ENCODE measurements at places on chromosomes 7 and 10.
A peak's percentile ranks its signal among the peaks of the same experiment; 100 is the strongest.

- no peak for DNase-seq
Measured at GRCh38 chr10:119602241-119603095, 5.7 kb upstream of the TIAL1 start.

DNA sequence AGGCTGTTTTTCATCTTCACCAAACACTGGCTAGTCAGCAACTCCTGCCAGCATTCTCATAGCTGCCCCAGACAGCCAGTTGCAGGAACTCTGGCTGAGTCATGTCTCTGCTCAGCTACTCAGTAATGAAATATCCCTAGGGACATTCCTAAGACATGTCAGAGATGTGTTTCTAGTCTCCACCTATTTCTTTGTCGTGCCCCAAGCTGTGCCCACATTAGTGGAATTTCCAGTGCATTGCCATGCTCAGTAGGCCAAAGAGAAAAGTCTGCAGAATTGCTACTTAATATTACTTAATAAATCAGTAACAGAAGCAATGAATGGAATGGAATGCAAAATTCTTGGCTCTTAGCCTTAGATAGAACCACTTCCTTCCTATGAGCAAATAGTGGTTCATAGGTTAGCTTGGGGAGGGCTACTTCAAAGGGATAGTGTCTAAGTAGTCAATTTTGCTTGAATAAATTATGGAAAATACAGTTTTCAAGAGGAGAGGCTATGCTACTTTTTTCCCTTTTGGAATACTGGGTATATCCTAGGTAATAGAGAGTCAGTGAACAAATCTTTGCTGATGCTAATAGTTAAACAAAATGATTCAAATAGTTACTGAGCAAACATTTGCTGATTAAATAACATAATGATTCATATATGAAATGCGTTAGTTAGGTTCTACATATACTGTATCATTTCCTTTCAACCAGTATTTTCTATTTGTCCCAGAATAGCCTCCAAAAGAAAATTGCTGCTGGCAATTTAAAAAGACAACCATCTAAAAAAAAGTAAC lies 23.6 kb upstream of the SEMA3C start:
- DNase-seq: peak; percentile 65

- DNase-seq: no peak
Measured at GRCh38 chr10:88207121-88207546, 343.7 kb downstream of the PTEN start.

GRCh38 chr7:87413951-87414793 lies 61.3 kb downstream of the ABCB4 start:
- DNase-seq: peak; percentile 2

- DNase-seq: no peak
Measured at GRCh38 chr7:90607196-90607595, 11.1 kb downstream of the CDK14 start.

GRCh38 chr10:110967645-110968044 lies 48.2 kb downstream of the SHOC2 start:
- DNase-seq: no peak

DNA sequence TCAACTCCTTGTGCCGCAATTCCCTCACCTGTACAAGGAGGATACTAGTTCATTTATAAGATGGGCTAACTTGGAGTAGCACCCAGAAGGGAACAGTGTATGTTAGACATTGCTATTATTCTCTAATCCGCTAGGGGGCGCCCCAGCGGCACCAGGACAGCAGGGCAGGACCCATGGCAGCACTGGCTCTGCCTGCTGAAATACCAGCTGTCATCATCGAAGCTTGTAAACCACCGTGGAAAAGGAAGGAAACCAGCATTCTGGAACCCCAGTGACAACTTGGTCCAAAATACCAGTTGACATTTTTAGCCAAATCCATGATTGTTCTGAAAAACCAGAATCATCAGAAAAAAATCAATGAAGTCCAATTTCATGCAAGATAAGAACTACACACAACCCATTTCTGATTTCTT lies 134.4 kb downstream of the ITGA8 start:
- DNase-seq: peak; percentile 55

GRCh38 chr10:3294919-3295581 lies 122.5 kb upstream of the PITRM1 start:
- no peak for DNase-seq

DNA sequence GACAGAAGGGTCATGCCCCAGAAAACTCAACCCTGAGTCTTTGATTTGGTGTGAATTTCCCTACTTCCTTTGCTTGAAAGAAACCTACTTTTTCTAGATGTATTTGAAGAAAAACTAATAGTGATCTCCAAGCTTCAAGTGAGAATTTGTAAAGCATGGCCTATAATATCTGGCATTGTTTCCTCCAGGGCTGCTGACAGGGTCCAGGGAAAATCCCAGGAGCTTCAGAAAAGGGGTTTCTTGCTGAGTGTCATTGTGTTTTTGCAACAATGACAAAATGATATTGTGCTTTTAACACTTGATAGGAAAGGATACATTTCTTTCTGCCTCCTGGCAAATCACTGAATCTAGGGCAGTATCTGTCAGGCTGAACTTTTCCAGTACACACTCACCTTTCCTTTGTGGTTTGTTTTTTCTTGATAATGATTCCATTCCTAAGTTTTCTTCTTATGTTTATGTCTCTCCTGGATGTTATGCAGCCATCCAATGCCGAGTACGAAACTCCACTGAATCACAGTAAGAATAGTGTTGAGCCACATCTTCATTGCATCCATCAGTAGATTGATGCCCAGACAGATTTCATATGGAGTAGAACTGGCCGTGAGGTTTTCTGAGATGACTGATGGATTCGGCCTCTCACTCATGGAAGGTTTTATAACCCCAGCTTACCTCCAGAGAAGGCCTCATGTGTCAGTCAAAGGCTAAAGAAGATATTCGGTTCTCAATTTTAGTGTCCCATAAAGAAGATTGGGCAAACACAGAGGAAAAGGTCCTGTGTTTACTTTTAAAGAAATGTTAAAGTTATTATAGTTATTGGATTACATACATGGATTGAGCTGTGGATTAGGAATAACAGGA lies 76.9 kb upstream of the STEAP1B start:
- no peak for DNase-seq

GRCh38 chr10:129411393-129411705 lies 55.7 kb upstream of the MGMT start:
- no peak for DNase-seq

Data from H54 (cell line).